ENCODE measurements at places on chromosomes 5 and 9.

DNA sequence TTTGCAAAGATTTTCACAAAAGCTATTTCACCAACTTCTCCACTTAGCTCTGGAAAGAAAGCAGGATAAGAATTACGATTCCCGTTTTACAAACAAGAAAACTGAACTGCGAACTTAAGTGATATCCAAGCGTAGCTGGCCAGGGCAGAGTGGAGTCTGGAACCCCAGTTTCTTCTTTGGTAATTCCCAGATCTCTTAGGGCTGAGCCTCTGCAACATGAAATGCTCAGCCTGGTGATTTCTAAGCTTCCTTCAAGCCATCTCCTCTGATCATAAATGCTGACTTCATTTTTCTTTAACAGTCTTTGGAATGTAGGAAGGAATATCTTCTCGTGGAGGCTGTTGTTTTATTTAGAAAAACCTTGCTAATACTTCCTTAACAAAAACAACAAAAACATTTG, 620.0 kb downstream of the CCDC171 start:
- DNase-seq, result no peak

- DNase-seq, result peak; percentile 44
Observed at GRCh38 chr5:135559354-135559753, 19.4 kb downstream of the CXCL14 start.

DNA sequence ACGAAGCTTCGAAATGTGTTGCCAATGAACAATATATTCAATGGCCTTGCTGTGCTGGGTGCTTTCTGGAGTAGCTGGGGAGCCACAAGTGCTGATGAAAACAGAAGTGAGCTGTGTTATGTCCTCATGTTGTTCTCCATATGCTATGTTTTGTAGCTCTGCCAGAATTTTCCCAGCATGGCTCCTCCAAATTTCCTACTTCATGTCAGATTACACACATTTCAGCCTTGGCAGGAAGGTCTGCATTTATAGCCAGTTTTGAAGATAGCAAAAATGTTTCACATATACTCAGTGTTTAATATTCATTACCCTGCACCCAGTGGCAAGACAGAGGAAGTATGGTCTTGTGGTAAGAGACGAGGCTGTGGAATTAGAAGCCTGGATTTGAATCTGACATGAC, 22.6 kb upstream of the NMUR2 start:
- DNase-seq, result no peak

DNA sequence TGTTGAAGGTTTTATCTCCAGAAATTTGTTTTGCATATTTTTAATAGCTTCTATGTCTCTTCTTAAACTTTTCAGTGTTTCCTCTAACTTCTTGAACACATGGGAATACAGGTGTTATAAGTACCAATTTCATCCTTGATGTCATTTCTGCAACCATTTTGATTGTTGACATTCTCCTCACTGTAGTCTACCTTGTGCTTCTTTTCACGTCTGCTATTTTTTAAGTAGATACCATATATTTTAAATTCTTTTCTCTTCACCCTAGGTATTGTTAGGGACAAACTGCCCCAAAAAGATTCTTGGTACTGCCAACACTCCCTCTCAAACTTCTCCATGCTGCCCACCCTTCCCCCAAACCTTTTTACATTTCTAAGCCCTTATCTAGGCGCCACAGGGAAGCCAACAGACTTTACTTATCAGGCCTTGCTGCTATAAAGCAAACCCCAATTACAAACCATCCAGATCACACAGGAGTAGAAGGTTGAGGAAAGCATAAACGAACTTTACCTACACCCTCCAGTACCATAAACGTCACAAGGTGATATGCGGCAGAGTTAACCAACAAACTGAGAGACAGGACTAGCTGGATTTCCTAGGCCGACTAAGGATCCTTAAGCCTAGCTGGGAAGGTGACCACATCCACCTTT, 1165.3 kb downstream of the TAF11L14 start:
- no peak for DNase-seq

- DNase-seq, result no peak
Observed at GRCh38 chr9:68777070-68777763, 72.2 kb downstream of the PIP5K1B start.

DNA sequence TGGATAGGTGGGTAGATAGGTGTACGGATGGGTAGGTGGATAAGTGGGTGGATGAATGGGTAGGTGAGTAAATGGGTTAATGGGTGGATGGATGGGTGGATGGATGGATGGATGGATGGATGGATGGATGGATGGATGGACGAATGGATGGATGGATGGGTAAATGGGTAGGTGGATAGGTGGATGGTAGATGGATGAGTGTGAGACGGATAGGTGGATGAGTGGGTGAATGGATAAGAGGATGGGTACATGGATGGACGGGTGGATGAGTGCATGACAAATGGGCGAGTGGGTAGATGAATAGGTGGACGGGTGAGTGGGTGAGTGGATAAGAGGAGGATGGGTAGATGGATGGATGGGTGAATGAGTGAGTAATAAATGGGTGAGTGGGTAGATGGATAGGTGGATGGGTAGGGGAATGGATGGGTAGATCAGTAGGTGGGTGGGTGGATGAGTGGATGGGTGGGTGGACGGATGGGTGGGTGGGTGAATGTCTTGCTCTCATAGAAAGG, 179.2 kb downstream of the FGF18 start:
- DNase-seq, result no peak

- peak; percentile 36 for DNase-seq
Observed at GRCh38 chr9:114264806-114265550, 57.9 kb upstream of the ORM1 start.

GRCh38 chr5:44441460-44441859, 52.2 kb upstream of the FGF10 start:
- DNase-seq, result no peak

DNA sequence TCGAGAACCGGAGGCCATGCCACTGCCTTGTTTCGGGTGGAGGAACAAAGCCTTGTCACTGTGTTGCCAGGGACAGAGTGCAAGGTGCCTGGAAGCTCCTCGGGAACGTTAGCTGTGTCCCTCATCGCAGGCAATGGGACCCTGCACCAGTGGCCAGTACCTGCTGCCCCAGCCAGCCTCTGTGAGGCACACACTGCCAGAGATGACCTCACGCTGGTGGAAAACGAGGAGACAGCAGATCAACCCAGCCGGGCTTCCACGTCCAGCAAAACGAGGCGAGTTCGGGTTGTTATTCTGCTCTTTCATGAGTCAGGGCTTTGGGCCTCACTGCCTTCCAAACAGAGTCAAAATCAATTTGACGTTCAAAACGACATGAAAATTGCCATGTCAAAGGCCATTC, 104.1 kb downstream of the ADAMTS2 start:
- DNase-seq, result no peak

DNA sequence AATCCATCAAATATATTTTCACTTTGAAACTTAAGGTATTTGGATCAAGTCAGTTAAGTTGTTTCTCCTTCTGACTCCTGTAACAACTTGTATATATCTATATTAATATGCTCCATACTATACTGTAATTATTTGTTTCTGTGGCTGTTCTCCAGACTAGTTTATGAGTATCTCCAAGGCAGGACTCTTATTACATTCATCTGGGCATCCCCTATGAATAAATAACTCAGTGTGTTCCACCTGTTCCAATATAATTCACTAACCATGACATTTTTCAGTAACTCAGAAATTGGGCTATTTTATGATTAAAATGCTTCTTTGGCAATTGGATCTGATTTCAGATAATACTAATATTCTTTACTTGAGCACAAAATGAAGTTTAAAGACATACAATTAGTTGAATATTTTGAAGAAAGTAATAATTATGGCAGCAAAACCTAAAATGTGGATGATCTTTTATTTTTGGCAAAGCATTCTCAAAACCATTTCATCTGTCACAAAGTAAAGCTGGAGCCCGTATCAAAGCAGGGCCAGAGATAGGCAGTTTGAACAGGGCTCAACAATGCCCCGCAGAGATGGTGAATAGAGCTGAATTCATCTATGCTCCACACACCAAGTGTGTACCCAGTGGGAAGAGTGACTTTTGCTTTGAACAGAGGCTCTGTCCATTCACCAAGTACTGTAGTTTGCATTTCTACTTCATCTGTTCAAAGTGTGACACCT, 314.3 kb downstream of the PDE4D start:
- peak; percentile 38 for DNase-seq

- no peak for DNase-seq
Observed at GRCh38 chr5:166172597-166172996, 2118.8 kb upstream of the WWC1 start.

DNA sequence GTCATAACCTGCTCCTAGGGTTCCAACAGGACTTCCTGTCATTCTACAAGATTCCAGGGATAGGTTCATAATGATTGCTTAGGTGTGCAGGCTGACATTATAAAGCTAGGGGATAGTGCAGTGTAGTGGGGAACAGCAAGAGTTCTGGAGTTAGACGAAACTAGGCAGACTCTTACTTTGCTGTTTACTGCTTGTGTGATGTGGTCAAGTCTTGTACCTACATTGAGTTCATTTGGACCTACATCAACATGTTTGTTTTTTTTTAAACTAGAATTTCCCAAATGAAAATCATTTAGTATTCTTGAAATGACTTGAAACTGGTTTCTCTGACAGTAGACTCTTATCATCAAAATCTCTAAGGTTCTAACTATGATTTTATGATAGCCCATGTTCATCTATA, 21.2 kb upstream of the CCNH start:
- DNase-seq, result no peak

GRCh38 chr5:50420343-50420935, 20.6 kb downstream of the EMB start:
- no peak for DNase-seq

Data from NCI-H82 (cell line).